Adrenal gland (tissue), 19 donors: ENCODE measurements at places on chromosomes 3 and 15. TPM values are rescaled to one million over a fixed set of nuclear protein-coding genes. Genes with fewer than 3 reads are reported as not detected.

DNA sequence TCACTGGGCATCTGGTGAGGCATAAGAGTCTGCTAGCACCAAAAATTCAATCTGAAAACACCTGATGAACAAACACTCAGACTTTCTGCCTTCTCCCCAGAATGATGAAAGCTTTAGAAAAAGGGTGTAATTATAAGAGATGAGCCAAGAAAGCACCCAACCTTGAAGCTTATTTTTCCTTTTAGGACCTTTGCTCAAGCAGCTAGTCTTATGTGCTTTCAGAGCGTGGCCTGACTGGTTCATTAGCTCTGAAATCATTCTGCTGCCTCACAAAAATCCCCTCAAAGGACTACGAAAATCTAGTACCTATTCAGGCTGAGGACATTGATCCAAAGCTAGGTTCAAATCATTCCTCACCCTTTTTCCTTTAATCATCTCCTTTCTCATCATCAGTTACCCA is 662.3 kb downstream of the MAGI1 start:
- H3K4me3 ChIP-seq: no peak overlapping the region
- no peaks in the 10 kb centered on the region for H3K27me3 ChIP-seq

The CPN2 gene
- 14.3 TPM for total RNA-seq

GRCh38 chr3:187015903-187016638 is 85.7 kb downstream of the ST6GAL1 start:
- H3K4me1 ChIP-seq: no peaks in the 10 kb centered on the region
- H3K27ac ChIP-seq: no peak overlapping the region
- DNase-seq: no peak
- H3K27me3 ChIP-seq: no peaks in the 10 kb centered on the region

DNA sequence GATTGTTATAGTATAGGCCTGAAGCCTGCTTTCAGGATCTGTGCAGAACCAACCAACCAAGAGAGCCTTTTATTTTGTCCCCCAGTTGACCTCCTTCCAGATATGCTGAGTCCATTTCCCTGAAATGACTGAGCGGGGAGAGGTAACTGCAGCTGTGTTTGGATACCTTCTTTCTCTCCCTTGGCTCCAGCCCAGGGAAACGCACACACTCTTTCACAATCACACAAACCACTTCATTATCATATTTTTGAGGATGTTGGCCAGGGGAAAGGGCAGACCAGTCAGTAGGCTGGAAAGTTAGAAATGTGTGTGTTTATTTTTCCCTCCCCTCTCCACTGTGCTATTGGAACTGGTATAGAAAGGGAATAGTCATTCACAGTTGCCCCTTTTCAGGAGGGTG is 417.7 kb upstream of the TBL1XR1 start:
- DNase-seq: peak; percentile 74
- H3K4me3 ChIP-seq: no peak overlapping the region
- H3K36me3 ChIP-seq: no peaks in the 10 kb centered on the region

DNA sequence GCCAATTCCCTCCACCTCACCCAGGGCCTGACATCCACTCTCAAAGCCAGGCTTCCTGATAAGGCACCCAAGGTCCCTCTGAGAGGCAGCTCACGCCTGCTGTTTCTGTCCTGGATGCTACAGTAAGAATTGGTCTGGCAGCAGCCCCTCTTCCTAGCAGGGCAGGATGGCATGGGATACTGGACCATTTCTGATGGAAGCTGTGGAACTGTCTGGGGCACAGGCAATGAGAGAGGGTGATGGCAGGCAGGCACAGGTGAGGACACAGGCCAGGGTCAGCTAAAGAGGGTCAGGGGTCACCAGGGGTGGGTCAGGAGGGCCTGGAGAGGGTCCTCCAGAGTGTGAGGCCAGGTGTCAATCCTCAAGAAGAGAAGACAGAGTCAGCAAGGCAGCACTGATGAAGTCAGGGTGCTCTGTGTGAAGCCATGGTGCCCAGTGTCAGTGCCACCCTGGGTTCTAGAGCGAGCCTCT is 41.9 kb upstream of the SLC41A3 start:
- H3K4me3 ChIP-seq: no peak overlapping the region
- H3K27ac ChIP-seq: no peak overlapping the region
- peak; percentile 4 for DNase-seq

- no peaks in the 10 kb centered on the region for H3K36me3 ChIP-seq
- peak overlapping the region; percentile 20 for H3K27ac ChIP-seq
- H3K4me1 ChIP-seq: peaks cover 40% of the 10 kb centered on the region
- no peak for DNase-seq
- H3K4me3 ChIP-seq: no peak overlapping the region
These were observed 35.1 kb upstream of the SPTBN5 start for GRCh38 chr15:41928637-41929620.

The MRAS gene
- 102 TPM for total RNA-seq

DNA sequence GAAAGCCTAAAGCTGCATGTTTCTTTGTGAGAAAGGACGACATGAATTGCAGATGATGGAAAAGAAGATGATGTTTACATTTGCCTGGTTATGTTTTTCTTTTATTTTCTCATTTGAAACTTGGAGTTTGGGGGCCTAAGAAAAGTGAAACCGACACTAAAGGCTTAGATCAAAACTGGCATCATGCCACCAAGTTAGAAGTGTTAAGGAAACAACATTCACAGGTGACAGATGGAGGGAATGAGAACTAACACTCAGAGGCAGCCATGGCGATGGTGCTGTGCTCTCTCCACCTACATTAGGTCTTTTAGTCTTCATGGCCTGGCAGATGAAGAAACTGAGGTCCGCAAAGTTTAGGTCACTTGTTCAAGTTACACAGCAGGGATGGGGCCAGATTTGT is 923.6 kb downstream of the TUSC7 start:
- H3K4me3 ChIP-seq: no peak overlapping the region
- H3K36me3 ChIP-seq: no peaks in the 10 kb centered on the region
- H3K4me1 ChIP-seq: no peaks in the 10 kb centered on the region
- H3K27me3 ChIP-seq: no peaks in the 10 kb centered on the region

The ZBED2 gene
- not detected for total RNA-seq

The SPATA12 gene
- total RNA-seq: 0.40 TPM

GRCh38 chr15:52523192-52523591 is 5.5 kb downstream of the MYO5A start:
- H3K27me3 ChIP-seq: no peaks in the 10 kb centered on the region
- no peak overlapping the region for H3K4me3 ChIP-seq
- DNase-seq: no peak
- no peak overlapping the region for H3K27ac ChIP-seq

The MOBP gene
- total RNA-seq: not detected

The RBP2 gene
- total RNA-seq: 2.2 TPM

The ANKUB1 gene
- total RNA-seq: not detected

The SLC22A13 gene
- total RNA-seq: not detected

DNA sequence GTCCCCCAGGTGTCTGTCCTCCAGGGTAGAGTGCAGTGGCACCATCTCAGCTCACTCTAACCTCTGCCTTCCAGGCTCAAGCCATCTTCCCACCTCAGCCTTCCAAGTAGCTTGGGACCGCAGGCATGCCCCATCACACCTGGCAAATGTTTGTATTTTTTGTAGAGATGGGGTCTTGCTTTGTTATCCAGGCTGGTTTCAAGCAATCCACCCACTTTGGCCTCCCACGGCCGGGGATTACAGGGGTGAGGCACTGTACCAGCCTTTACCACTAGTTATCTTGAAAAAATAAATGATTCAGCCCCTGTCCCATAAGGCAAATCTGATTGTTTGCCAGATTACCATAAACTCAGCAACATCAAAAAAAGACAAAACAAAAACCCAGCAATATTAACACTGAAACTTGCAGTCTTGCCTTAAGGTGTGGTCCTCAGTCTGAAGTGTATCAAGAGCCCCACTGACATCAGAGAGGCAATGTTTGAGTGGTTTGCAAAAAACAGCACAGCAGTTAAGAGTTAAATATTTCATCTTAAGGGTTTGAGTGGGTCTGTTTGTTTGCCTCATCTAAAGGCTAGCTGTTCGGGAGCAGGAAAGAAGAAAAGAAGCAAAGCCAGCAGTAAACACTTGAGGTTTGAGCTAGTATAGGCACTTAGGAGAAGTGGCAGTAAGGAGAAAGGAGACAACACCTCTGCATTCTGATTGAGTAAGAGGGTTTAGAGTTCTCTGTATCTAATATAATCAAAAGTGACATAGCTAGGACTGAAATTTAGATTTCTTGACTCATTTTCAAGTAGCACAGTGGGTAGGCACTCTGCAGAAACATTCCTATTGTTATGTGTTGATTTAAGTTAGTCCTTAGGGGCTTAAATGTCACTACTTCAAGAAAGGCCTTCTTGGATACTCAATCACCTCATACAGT is 26.3 kb upstream of the EDEM1 start:
- H3K4me1 ChIP-seq: peaks cover 16% of the 10 kb centered on the region
- H3K36me3 ChIP-seq: no peaks in the 10 kb centered on the region
- H3K27ac ChIP-seq: no peak overlapping the region
- no peak overlapping the region for H3K4me3 ChIP-seq
- no peaks in the 10 kb centered on the region for H3K27me3 ChIP-seq

GRCh38 chr3:183914856-183915255 is 30.2 kb upstream of the PARL start:
- DNase-seq: no peak
- H3K36me3 ChIP-seq: peaks cover under 1% of the 10 kb centered on the region
- H3K27me3 ChIP-seq: no peaks in the 10 kb centered on the region
- H3K4me3 ChIP-seq: no peak overlapping the region
- H3K4me1 ChIP-seq: no peaks in the 10 kb centered on the region

DNA sequence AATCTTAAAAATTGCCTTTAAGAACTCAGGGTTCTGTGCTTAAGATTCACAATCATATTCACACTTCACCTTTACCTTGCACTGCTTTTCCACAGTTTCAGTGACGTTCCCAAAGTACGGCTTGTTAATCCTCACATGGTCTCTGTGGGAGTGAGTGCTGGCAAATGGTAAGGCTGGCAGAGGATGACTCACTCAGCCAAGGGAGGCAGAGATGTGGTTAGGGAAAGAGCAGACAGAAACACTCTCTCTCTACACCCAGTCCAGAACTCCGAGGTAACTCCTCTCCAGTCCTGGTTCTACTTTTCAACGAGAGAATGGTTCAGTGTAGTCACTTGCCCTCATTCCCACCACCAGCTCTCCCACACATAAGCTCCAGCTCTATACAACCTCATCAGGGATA is 33.1 kb downstream of the RASGRP1 start:
- no peak overlapping the region for H3K27ac ChIP-seq
- no peak overlapping the region for H3K4me3 ChIP-seq
- peak; percentile 66 for DNase-seq
- H3K4me1 ChIP-seq: peaks cover 9% of the 10 kb centered on the region

GRCh38 chr3:182323898-182324297 is 469.4 kb upstream of the ATP11B start:
- H3K4me3 ChIP-seq: no peak overlapping the region
- no peaks in the 10 kb centered on the region for H3K4me1 ChIP-seq
- DNase-seq: no peak
- H3K27ac ChIP-seq: no peak overlapping the region

The GOLGA6A gene
- total RNA-seq: not detected

GRCh38 chr3:56477646-56478045 is 9.4 kb upstream of the ERC2 start:
- no peak overlapping the region for H3K4me3 ChIP-seq
- no peak for DNase-seq
- H3K4me1 ChIP-seq: no peaks in the 10 kb centered on the region

DNA sequence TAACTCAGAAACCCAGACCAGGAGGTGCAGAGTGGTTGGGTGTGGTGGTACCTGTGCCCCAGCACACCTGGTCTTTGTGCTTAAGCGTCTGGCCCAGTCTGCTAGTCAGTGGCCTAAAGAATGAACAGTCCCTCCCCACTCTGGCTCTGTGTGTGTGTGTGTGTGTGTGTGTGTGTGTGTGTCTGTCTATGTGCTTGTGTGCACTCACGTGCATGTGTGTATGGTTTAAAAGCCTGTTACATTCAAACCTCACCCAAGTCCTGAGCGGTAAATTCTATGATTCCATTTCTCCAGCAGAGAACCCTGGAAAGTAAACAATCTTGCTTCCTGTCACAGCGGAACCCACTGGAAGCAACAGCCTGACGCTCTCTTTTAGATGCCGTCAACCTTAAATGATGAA is 34.2 kb downstream of the EDEM1 start:
- no peak overlapping the region for H3K27ac ChIP-seq
- no peaks in the 10 kb centered on the region for H3K27me3 ChIP-seq
- peaks cover 9% of the 10 kb centered on the region for H3K36me3 ChIP-seq
- DNase-seq: no peak
- no peak overlapping the region for H3K4me3 ChIP-seq

The CEP63 gene
- 22.7 TPM for total RNA-seq

DNA sequence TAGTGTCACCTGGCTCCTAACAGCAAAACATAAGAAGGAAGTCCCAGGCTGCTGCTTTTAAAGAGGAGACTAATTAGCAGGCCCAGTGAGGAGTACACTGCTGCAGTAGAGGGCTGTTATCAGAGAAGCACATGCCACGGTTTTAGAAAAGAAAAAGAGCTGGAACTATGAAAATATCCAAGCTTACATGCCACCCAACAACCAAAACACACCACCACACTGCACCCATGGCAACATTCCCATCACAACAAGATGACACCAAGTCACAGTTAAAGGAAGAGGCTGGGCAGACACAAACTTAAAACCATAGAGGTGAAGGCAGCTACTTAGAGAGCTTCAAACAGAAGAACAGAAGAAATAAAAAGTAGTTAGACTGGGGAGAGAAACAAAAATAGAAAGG is 37.0 kb downstream of the NPTN start:
- H3K27ac ChIP-seq: no peak overlapping the region
- H3K36me3 ChIP-seq: no peaks in the 10 kb centered on the region
- peaks cover 41% of the 10 kb centered on the region for H3K4me1 ChIP-seq

The SLC7A14 gene
- 0.09 TPM for total RNA-seq

GRCh38 chr15:90986790-90987507 is 7.4 kb downstream of the PRC1 start:
- no peak overlapping the region for H3K27ac ChIP-seq
- H3K4me3 ChIP-seq: no peak overlapping the region
- H3K27me3 ChIP-seq: no peaks in the 10 kb centered on the region
- H3K36me3 ChIP-seq: no peaks in the 10 kb centered on the region
- H3K4me1 ChIP-seq: no peaks in the 10 kb centered on the region
- no peak for DNase-seq

GRCh38 chr3:66473692-66474091 is 27.1 kb downstream of the LRIG1 start:
- H3K4me1 ChIP-seq: no peaks in the 10 kb centered on the region
- H3K27ac ChIP-seq: no peak overlapping the region
- no peaks in the 10 kb centered on the region for H3K27me3 ChIP-seq
- no peak overlapping the region for H3K4me3 ChIP-seq
